Stimulated activated CD4-positive, alpha-beta T cell treated with anti-CD3 and anti-CD28 coated beads, Interleukin-4, amount 100 ng/mL, for 48 hours (primary cell): ENCODE measurements at places on chromosomes 11 and 22.

DNA sequence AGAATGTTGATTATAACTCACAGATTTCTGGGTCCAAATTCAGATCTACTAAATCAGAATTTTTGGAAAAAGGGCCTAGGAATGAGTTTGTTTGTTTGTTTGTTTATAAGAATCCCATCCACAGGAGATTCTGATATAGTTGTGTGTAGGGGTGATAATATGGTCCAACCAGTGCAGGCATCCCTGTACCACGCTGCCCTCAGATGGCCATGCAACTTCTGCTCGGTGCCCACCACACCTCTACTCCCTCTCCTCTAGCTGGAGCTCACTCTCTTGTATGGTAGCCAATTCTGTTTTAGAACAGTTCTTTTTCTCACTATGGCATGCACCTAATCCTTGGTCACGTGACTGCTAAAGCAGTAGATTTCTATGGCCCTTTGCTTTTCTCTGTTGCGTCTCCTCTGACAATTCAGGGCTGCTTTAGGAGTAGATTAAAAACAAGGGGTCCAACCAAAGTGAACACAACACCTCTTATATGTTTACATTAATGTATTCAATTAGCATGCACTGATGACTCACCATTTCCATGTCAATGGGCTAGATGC, 103.3 kb upstream of the KCNA4 start:
- no peak for DNase-seq

DNA sequence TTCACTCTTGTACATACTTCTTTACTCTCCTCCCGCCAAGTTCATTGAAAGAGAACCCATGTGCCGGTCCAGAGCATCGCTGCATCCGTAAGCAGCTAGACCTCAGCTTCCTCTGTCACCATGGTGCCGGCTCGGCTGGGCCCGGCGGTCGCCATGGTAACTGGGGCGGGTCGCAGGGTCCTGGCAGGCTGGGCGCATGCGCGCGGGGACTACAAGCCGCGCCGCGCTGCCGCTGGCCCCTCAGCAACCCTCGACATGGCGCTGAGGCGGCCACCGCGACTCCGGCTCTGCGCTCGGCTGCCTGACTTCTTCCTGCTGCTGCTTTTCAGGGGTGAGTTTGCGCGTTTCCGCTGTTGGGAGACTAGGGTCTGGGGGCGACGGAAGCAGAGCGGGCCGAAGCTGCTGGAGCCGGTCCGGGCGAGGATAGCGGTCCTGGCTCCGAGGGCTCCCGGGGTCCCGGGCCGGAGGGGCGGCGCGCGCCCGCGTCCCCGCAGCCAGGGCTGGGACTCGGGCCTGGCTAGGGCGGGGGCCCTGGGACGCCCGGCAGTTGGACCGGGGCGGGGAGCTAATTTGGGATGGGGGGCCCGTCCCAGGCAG, at the start of gene JAM3:
TSS of gene JAM3 (plus strand) at position 244 of the 597 bp plus-strand sequence. CDS start at position 256, 12 bp downstream.
- peak; percentile 95 for DNase-seq

GRCh38 chr11:45248501-45249011, 37.6 kb downstream of the SYT13 start:
- no peak for DNase-seq

- DNase-seq, result no peak
Observed at GRCh38 chr11:126464796-126465195, 109.3 kb downstream of the ST3GAL4 start.

DNA sequence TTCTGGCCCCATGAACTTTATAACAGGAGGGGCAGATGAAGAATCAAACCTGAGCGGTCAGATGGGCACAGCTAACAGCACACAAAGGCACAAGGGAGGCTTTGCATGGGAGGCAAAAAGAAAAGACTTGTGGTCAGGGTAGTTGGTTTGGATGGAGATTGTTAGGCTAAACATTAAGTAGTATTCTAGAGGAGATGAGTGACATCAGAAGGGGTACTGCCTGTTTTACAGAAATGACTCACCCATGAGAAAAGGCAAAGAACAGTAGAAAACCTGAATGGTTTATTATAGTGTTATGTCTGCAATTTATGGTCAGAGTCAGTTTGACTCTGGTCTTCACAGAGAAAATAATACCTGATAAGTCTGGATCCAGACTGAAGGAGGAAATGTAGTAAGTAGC, 129.8 kb upstream of the KIRREL3 start:
- DNase-seq, result no peak

DNA sequence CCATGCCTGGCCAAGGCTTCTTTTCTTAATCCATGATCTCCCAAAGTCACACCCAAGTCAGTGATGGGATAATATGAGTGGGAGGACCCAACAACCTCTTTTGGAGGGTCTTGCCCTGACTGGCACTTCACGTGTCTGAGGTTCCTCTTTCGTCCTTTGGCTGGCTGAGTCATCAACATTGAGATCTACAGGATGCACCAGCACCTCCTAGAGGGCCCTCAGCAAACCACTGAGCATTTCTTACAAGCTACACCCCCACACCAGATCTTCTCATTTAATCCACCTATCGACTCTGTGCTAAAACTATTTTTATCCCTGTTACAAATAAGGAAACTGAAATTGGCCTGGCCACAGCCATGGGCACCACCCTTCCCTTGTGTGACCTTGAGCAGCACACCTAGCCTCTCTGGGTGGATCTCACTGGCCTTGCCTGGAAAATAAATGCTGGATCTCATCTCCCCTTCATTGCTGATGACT, 63.4 kb downstream of the FLI1 start:
- peak; percentile 57 for DNase-seq

DNA sequence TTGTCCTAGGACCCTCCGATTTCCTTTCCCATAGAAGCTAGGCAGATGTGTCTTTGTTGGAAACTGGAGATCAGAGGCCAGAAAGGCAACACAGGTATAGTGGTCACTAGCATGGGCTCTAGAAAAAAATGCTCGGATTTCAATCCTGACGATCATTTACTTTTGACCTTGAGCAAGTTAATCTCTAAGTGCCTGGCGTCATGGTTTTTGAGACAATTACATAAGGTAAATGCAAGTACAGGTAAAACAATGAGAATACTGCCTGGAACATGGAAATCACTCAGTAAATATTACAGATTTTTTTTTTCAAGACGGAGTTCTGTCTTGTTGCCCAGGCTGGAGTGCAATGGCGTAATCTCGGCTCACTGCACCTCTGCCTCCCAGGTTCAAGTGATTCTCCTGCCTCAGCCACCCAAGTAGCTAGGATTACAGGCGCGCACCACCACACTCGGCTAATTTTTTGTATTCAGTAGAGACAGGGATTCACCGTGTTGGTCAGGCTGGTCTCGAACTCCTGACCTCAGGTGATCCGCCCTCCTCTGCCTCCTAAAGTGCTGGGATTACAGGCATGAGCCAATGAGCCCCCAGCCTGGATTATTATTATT, 1.1 kb upstream of the DENND5A start:
- no peak for DNase-seq

GRCh38 chr11:65214212-65214845, 32.6 kb downstream of the CAPN1 start:
- DNase-seq, result no peak

DNA sequence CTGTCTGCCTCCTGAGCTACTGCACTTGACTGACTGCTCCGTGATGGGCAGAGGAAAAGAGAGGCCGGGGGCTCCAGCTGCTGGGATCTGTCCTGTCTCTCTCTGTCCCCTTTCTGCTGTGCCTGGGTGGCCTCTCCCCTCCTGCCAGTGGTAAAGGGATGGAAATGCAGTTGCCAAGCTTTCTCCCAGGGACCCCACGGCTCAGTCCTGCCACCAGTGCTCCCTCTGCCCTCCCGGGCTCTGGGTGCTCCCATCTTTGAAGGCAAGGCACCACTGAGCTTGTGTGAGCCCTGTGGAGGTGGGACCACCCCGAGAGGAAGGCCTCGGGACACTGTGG, 32.0 kb downstream of the NADSYN1 start:
- DNase-seq, result no peak

- peak; percentile 9 for DNase-seq
Observed at GRCh38 chr11:76048763-76049162, 157.5 kb downstream of the WNT11 start.

- DNase-seq, result no peak
Observed at GRCh38 chr11:11770296-11770695, 71.5 kb upstream of the USP47 start.

GRCh38 chr11:78914503-78914902, 339.8 kb upstream of the NARS2 start:
- no peak for DNase-seq

GRCh38 chr11:119091178-119091577, 6.5 kb downstream of the HMBS start:
- DNase-seq, result no peak

DNA sequence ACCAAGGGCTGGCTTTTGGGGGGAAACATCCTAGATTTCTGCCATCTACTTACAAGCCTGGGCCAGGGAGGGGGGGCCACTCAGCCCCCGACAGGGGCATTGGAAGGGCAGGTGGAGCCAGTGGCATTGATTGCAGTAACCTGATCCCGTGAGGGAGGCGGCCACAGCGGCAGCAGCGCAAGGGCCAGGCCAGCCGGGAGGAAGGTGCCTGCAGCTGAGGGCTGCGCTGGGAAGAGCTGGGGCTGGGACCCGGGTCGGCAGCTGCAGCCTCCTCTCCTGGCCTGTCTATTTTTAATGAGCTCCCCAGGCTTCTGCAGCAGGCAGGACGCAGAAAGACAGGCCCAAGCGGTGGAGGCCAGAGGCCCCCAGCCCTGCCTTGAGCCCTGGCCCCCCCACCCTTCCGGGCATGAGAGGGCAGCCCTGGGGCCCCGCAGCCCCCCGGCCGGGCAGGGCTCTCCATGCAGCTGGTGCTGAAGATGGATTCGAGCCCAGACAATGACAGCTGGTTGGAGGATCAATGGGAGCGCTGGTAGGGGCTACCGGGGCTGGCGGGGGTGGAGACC, 10.6 kb downstream of the FREY1 start:
- DNase-seq, result no peak
